ENCODE measurements at places on chromosomes 5 and 9. TPM values are rescaled to one million over a fixed set of nuclear protein-coding genes. Genes with fewer than 3 reads are reported as not detected.

GAS1 gene
- not detected for total RNA-seq

RMI1 gene
- total RNA-seq = 18.0 TPM

GRCh38 chr5:174344335-174344734 lies 298.8 kb downstream of the NSG2 start:
- H3K27ac ChIP-seq = no peak overlapping the region
- no peak overlapping the region for H3K4me3 ChIP-seq
- DNase-seq = no peak
- no peaks in the 10 kb centered on the region for H3K27me3 ChIP-seq

DNA sequence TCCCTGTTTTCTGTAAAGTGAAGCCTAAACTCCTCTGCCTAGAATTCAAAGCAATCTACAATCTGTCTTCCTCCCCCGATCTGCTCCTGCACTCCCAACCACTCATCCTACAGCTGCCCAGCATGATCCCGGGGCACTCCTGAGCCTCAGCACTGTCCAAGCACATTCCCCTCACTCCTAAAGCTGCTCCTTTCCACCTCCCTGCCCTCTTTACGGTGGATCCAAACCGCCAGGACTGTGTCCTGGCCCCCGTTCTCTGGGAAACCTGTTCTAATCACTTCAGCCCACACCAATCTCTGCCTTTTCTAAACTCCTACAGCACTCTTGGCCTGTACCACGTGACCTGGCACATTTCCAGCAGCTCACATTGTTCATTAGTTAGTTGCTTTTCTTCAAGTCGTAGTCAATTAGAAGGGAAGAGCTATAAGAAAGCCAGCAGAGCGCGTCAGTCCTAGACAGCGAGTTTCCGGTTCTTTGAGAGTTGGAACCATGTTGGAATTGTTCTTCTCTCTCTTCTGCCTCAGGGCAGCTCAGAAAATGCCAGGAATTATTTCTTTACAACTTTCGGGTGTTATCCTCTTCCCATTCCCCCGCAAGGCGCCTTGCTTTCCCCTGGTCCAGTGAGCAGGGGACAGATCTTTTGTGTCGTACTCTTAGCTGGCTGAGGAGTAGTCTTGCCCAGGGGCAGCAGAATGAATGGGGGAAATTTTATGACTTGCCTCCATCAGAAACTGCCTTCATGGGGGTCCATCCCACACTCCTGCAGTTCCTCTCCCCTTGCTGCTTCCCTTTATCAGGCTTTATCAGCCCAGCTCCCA lies 60.7 kb downstream of the NRG2 start:
- H3K27me3 ChIP-seq = no peaks in the 10 kb centered on the region
- no peaks in the 10 kb centered on the region for H3K36me3 ChIP-seq
- DNase-seq = no peak

- peak overlapping the region; percentile 33 for H3K4me3 ChIP-seq
- H3K4me1 ChIP-seq = peaks cover 32% of the 10 kb centered on the region
- DNase-seq = peak; percentile 69
- H3K36me3 ChIP-seq = no peaks in the 10 kb centered on the region
These were observed 118.0 kb downstream of the PRKACG start for GRCh38 chr9:68895741-68896478.

All from GM12878 (cell line).